ENCODE measurements at places on chromosomes 12 and 14. TPM values are rescaled to one million over a fixed set of nuclear protein-coding genes. Genes with fewer than 3 reads are reported as not detected.

BMAL2 gene
- total RNA-seq = 22.4 TPM

IAPP gene
- total RNA-seq = 1.4 TPM

CACNA1C gene
- total RNA-seq = 116 TPM

SPATS2 gene
- total RNA-seq = 12.3 TPM

TMEM179 gene
- total RNA-seq = 9.1 TPM

TAS2R9 gene
- 1.7 TPM for total RNA-seq

CCDC77 gene
- 4.6 TPM for total RNA-seq

CLEC4D gene
- total RNA-seq = 1.2 TPM

SLC25A47 gene
- not detected for total RNA-seq

MYF5 gene
- 7.5 TPM for total RNA-seq

GALNT6 gene
- 6.3 TPM for total RNA-seq

SLC6A13 gene
- total RNA-seq = 11.1 TPM

PAH gene
- total RNA-seq = 2.2 TPM

RAD9B gene
- total RNA-seq = 0.96 TPM

SERPINA12 gene
- not detected for total RNA-seq

BCAT1 gene
- 122 TPM for total RNA-seq

PXN gene
- total RNA-seq = 11.6 TPM

RND1 gene
- total RNA-seq = 5.8 TPM

SLCO1A2 gene
- total RNA-seq = 7.0 TPM

AQP2 gene
- total RNA-seq = 0.24 TPM

DAO gene
- total RNA-seq = not detected

CLEC7A gene
- total RNA-seq = 26.0 TPM

POTEM gene
- total RNA-seq = not detected

TAS2R13 gene
- 5.3 TPM for total RNA-seq

LRRC10 gene
- 0.24 TPM for total RNA-seq

SMOC1 gene
- total RNA-seq = 17.6 TPM

DEPDC4 gene
- total RNA-seq = not detected

SERPINA3 gene
- total RNA-seq = 13.2 TPM

TAS2R7 gene
- total RNA-seq = 2.9 TPM

KIF26A gene
- total RNA-seq = 11.8 TPM

PROX2 gene
- total RNA-seq = 0.72 TPM

GLIPR1L1 gene
- total RNA-seq = not detected

KLHDC2 gene
- 53.2 TPM for total RNA-seq

DENR gene
- 37.1 TPM for total RNA-seq

PTPRO gene
- 20.2 TPM for total RNA-seq

EDDM3A gene
- total RNA-seq = not detected

RASAL1 gene
- 0.24 TPM for total RNA-seq

ACRBP gene
- total RNA-seq = 2.9 TPM

ENDOU gene
- total RNA-seq = 2.9 TPM

PTPN6 gene
- 18.3 TPM for total RNA-seq

DNAH10 gene
- total RNA-seq = 0.72 TPM

REM2 gene
- total RNA-seq = not detected

GUCY2C gene
- 0.72 TPM for total RNA-seq

DIO3 gene
- 1.9 TPM for total RNA-seq

ZNF84 gene
- total RNA-seq = 40.0 TPM

MYH6 gene
- not detected for total RNA-seq

TMEM117 gene
- 18.3 TPM for total RNA-seq

FGFR1OP2 gene
- total RNA-seq = 118 TPM
